AG10803 (cell line): ENCODE measurements at places on chromosomes 2 and 18.
A peak's percentile ranks its signal among the peaks of the same experiment; 100 is the strongest.

- no peak for DNase-seq
Measured at GRCh38 chr18:5890331-5891183, 4.8 kb downstream of the TMEM200C start.

GRCh38 chr2:120720746-120721375 lies 14.8 kb upstream of the GLI2 start:
- DNase-seq: no peak

- no peak for DNase-seq
Measured at GRCh38 chr18:13895505-13896033, 19.8 kb downstream of the MC2R start.

- DNase-seq: no peak
Measured at GRCh38 chr2:71788601-71789240, 335.4 kb downstream of the DYSF start.

- peak; percentile 25 for DNase-seq
Measured at GRCh38 chr2:106965611-106966010, 79.6 kb upstream of the ST6GAL2 start.

GRCh38 chr2:135096665-135097446 lies 44.8 kb downstream of the RAB3GAP1 start:
- no peak for DNase-seq

GRCh38 chr18:23228102-23229061 lies 93.1 kb downstream of the CABLES1 start:
- DNase-seq: peak; percentile 48

DNA sequence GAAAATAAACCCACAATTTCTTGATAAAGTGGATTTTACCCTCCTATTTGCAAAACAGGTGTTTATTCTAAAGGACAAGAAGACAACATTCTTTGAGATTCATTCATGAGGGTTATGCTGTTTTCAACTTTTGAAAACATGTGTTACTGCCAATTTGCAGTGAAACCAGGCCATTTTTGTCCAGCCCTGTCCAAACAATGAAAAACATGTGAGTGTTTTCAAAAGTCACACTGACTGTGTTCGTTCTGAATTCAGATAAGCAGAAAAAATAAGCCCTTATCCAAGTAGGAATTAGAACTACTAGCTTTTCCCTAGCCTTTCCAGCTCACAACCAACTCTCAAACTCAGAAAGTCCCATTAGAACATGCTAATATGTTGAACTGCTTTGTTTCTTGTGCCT lies 148.1 kb upstream of the PID1 start:
- DNase-seq: peak; percentile 38

GRCh38 chr18:11671156-11671555 lies 17.9 kb upstream of the GNAL start:
- no peak for DNase-seq

DNA sequence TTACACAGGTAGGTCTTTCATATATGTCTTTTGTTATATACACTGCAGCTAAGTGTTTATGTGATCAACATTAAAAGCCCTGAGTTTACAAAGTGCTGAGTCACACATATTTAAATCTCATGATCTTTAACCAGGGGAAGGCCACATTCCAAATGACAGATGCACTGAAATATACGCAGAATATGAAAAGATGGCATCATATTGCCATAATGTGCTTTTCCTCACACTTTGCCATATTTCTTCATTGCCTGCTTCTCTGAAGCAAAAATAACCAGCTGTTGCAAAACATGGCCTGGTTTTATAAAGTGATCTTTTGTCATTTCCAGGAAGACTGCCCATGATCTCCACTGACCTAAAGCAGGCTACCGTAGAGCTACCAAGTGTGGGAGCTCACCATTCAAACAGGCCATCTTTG lies 93.5 kb upstream of the MAPRE2 start:
- peak; percentile 5 for DNase-seq

DNA sequence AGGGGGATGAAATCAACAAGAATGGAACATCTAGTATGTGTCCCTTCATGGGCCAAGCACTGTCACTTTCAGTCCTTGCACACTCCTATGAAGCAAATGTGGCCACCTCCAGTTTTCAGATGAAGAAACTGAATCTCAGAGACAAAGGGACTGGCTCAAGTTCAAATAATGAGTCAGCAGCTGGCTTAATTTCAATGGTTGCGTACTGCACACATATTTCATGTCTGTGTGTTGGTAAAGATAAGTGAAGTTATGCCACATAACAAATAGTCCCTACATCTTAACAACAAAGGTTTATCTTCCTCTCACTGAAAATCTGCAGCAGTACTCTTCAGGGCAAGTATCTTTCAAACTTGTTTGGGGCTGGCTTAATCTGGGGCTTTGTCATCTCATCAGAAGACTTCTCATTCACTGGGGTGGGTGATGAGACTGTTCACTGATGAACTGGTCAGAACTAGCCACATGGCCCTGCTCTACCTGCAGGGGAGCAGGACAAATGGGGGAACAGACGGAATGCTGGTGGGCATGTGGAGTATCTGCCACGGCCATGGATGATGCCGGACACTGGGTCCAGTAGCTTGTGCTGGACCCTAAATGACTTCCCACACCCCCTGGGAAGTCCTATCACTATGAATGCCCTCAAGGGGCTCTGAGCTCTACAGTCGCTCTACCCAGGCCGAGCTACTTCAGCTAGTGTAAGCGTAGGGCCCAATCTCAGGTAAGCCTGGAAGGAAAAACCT lies 263.2 kb downstream of the CYP26B1 start:
- peak; percentile 72 for DNase-seq

GRCh38 chr2:240325016-240326007 lies 110.2 kb upstream of the GPC1 start:
- DNase-seq: no peak

GRCh38 chr2:33069894-33070651 lies 123.3 kb downstream of the LTBP1 start:
- peak; percentile 96 for DNase-seq

GRCh38 chr2:12486205-12487118 lies 230.3 kb upstream of the TRIB2 start:
- peak; percentile 26 for DNase-seq

DNA sequence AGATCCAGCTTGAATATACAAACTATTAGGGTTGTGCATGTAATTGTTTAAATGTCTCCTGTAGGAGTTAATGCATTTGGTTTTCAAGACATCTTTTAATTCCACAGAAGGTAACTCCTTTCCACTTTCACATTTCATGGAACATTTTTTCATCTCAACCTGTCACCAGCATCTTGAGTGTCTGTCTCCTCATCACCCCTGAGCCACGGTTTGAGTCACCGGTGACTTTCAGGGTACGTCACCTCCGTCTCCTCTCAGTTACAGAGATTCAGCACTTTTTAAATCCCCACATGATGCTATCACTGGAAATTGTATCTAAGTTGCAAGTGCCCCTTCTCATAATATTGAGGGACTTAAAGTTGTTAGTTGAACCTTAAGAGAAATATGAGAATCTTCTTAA lies 25.3 kb downstream of the GPR55 start:
- no peak for DNase-seq

GRCh38 chr2:162215162-162215561 lies 28.1 kb downstream of the FAP start:
- no peak for DNase-seq

DNA sequence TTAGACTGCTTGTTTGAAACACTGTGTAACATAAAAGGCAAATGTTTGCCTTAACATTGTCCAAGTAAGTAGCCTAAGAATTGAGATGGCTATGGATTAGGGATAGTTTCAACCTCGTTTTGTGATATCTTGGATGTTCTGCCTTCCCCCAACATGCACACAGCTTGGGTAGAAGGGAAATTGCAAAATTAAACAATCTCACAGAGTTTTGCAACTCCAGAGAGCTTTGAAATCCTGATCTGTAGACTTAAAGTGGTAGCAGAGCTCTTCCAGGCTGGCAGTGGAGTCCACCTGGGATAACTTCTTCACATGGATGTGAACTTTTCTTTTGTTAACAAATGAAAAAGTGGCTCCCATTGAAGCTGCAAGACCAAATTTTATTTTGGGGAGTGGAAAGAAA lies 59.6 kb downstream of the CHRNA1 start:
- DNase-seq: no peak

DNA sequence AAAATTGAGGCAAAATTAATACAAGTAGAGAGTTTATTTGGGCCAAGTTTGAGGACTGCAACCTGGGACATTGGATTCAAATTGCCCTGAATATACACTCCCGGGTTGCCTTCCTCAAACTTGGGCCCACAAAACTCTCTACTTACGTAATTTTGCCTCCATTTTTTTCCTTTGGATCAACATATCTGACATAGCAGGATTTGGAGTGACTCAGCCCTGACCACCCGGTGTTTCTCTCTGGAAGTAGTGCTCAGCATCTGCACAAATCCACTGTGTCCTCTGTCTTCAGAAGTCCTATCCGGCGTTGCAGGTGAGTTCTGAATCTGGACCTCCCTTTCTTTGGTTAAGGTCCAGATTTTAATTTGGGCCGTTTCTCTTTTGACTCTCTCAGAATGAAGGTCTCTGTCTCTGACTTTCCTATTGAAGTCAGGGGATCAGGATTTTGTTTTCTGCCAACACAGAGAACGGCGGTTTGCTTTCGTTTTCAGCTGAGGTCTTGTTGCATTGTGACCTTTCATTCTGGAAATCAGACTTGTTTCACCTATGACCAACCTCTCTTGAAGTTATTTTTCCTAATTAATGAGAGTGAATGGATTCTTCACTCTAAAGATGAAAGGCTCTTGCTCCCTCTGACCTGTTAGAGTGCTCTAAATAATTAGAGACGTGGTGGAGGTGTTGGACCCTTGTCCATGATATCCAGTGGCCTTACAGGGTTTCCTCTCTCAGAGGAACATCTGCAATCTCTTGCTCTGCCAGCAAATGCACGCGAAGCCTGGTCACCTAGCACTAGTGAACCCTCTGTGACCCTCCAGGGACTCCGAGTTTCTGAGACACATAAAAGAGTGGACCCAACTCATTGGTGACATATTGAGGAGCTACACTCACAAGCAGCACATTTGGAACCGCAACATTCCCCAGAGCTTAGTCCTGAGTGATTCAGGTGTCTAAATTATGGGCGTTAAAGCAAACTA lies 13.6 kb downstream of the TCF23 start:
- DNase-seq: no peak

- DNase-seq: peak; percentile 91
Measured at GRCh38 chr2:29115797-29116781, 874 bp downstream of the CLIP4 start.

GRCh38 chr2:76930056-76930744 lies 592.0 kb downstream of the LRRTM4 start:
- no peak for DNase-seq

GRCh38 chr2:51027968-51028367 lies 4.0 kb downstream of the NRXN1 start:
- DNase-seq: no peak

GRCh38 chr18:41553716-41554115 lies 401.3 kb upstream of the PIK3C3 start:
- DNase-seq: no peak

DNA sequence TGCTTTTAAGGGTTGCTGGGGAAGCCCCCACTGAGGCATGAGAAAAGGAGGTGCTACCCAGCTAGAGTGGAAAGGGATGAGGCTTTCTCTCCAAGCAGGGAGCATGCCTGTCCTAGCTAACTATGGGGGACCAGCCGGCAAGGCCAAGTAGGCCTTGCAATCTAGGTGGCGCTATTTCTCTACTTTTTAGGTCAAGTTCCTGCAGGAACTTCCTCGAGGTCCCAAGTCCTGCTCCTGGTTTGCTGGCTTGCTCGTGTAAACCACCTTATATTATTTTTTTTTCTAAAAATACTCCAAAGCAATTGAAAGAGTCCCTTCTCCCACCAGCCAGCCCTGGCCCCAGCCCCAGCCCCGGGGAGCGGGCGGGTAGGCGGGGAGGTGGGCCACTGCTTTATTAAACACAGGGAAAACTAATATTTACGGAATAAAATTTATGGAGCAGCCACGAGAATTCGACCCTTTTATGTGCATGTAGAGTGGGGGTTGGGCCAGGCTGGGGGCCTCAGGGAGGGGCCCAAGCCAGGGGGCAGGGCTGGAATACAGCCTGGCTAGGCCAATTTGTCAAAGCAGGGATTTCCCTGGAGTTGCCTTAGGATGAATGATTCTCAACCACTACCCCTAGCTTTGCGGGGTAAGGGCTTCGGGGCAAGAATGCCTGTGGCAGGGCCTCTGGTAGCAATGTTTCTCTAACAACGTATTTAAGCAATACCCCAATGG lies 12.8 kb upstream of the IHH start:
- peak; percentile 67 for DNase-seq

DNA sequence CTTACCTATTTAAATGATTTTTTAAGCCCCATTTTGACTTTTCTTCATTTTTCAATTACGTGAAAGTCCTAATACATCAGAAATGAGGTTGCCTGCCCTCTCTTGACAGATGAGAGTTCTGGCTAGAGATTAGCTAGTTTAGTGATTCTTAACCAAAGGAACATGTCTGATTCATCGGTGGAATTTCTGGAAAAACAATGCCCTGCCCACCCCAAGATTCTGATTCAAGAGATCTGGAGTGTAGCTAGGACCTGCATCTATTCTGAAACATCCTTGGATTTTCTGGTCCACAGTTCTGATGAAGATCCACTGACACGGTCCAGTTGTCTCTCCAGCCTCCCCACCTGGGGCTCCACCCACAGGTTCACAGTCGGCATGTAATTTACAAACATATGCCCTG lies 111.2 kb downstream of the KLF7 start:
- no peak for DNase-seq

DNA sequence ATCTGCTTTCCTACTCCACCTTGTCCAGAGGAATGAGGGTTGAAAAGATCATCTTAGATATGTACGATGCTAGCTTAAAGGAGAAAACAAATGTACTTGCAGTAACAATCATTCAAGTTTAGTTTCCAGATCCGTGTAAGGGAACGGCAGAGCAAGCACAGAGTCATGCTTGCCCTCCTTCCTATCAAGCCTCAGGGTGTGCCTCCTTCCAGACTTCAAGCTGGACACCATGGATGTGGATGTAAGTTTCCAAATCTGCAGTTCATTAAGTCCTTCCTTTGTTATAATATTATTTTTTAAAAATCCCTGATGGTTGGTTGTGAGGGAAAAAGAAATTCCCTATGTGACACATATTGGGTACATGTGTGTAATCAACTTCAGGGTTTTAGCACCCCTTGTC lies 238.9 kb upstream of the NT5C1B start:
- no peak for DNase-seq

GRCh38 chr2:164975891-164976290 lies 20.6 kb upstream of the SLC38A11 start:
- DNase-seq: no peak

DNA sequence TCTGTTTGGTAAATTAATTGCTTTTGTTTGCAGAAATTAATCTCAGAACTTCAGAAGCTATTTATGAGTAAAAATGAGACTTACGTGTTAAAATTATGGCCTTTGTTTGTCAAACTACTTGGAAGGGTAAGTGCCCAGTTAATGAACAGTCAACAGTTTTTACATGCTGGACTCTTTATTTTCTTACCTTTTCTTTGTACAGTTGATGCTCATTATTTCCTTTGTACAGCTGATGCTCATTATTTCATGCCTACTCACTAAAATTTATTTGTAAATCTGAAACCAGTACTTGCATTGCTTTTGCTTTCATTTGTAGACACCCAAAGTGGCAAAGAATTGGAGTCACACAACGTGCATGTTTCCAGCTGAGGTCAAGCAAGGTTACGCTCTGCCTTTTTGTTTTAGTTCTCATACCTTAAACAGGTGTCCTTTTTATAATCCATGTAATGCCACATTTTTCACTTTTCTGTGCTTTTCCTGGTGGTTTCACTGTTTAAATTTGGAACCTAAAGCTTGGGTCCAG lies 13.3 kb downstream of the RIF1 start:
- no peak for DNase-seq

- no peak for DNase-seq
Measured at GRCh38 chr18:43405097-43405496, 127.8 kb upstream of the SYT4 start.

GRCh38 chr2:112645310-112646101 lies at the start of gene SLC20A1:
Gene SLC20A1, plus strand, starts transcription at chr2:112645939. Its CDS starts 890 bp downstream, at chr2:112646829.
- peak; percentile 90 for DNase-seq

- peak; percentile 58 for DNase-seq
Measured at GRCh38 chr18:23237524-23238151, 102.4 kb downstream of the CABLES1 start.

- peak; percentile 51 for DNase-seq
Measured at GRCh38 chr2:230783101-230783500, 70.5 kb downstream of the CAB39 start.
